ENCODE measurements at places on chromosomes 1 and 21.

- no peak for DNase-seq
Measured at GRCh38 chr1:192749349-192749748, 59.5 kb upstream of the RGS2 start.

GRCh38 chr1:64235181-64235580, 31.8 kb downstream of the UBE2U start:
- no peak for DNase-seq

DNA sequence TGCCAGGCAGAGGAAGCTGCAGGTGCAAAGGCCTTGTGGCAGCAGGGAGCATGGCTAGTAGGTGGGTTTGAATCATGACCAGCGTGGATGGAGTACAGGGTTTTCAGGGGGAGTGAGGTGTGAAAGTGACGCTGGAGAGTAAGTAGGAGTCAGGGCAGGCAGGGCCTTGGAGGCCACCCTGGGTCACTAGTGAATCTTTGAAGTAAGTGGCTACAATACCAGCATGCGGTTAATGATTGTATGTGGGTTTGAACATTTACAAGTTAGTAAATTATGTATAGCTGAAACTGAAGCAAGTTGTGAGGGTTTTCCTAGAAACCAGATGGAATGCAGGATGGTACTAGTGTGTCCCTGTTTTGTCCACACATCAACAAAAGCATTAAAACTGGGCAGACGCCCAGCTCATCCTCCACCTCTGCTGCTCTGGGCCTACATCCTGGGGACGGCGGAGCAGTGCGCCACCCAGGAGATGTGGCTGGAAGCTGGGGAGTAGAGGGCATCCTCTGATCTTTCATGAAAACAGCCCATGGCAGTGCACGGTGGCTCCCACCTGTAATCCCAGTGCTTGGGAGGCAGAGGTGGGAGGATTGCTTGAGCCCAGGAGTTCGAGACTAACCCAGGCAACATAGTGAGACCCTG, 41.2 kb upstream of the B3GALNT2 start:
- no peak for DNase-seq

- no peak for DNase-seq
Measured at GRCh38 chr1:167762061-167762746, 40.4 kb downstream of the MPZL1 start.

DNA sequence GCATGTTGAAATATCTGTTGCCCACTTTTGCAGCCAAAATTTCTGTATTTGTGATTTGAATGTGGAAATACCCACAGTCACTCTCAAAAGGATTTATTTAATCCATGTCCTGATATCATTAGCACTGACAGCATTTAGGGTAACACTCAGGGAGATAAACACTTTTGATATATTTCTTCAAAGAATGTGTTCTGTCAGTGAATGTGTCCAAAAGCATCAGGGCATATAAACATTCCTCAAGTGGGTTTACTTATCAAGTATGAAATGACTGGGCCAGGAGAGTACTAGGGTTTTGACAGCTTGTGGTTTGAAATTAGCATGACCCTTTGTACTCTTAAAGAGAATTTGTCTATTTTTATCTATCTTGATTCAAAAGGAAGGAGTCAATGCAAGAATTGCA, 1302.1 kb upstream of the ADGRL2 start:
- no peak for DNase-seq

Measured in endothelial cell (in vitro differentiated cells).